ENCODE measurements at places on chromosomes 4 and X. TPM values are rescaled to one million over a fixed set of nuclear protein-coding genes. Genes with fewer than 3 reads are reported as not detected.

DNA sequence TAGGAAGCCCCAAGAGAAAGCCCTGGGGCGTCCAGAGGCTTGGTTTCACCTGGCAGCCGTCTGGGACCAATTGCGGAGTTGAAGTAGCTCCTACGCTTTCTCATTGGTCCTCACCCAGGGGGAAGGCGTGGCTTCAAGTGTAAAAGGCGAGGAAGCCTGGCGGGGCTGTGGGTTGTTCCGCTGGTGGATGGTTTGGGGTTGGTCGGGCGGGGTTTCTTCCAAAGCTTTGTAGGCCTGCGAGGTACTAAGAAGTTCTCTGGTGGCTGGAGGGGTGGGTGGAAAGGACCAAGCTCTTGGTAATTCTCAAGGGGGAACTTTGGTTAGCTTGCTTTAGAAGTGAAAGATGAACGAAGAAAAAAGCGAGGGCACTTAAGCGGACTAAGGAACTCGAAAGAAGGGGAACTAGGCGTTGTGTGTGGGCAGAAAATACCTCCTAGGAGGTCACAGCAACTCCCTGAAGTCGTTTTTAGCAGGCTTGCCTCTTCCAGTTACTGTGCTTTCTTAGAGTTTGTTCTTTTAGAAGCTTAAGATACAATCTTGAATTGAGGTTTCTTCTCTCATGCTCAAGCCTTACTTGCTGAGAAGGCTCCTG is 36.6 kb downstream of the CCNG2 start:
- DNase-seq = peak; percentile 61

DNA sequence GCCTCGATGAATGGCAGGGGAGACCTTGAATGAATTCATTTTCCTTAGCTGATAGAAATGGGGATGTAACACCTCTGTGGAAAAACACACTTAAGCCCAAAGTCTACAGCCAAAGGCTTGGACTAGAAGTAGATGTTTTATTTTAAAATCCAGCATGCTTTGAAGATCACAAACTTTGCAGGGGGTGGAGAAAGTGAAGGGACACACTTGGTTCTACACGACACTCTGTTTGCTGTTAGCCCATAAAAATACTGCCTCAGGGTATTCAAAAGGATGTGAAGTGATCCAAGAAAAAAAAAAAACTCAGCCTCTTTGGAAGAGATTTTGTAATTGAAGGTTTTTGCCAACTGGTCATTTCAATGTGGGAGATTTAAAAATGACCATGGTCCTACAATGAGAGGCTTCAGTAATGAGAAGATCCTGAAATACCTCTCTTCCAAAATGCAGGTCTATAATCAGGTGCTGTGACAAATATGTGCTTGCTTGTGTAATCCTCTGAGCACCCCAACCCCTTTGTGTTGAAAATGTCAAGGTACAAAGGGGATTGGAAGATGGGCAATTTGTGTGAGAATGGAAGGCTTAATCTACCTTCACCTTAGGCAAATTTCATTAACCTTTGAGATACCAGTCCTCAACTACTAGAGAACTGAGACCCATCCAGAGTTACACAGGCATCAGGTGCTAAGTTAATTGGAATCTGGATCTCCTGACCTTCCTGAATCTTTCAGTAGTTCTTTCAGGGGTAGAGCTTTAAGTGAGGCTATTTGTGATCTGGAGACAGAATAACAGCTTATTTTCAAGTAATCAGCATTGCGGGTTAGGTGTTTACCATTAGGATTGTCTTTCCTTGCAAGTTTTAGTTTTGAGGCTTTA is 82.5 kb downstream of the HS6ST2 start:
- DNase-seq = no peak

DNA sequence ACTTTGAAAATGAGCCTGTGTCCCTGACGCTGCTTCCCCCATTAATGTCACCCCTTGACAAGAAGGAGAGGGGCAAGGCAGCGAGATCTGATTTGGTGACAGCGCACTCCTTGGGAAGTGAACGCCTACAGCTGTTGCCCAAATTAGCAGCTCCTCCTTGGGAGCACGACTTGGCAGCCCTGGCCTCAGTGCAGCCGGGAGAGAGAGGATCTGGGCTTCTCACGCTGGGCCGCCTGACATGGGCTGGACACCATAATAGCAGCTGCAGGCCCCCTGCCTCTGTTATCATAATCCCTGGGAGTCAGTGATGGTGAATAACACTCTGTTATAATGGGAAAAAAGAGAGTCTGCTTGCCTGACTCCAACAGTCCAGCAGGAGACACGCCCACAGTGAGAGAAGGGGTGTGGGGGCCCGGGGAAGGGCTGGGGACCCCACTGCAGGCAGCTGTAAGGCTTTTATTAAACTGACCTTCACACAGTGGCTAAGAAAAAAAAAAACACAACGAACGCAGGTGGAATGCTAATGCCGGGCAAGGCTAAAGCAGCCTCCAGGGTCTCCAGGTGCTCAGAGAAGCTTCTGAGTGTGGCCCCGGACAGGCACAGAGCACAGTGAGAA is 73.3 kb downstream of the PSAPL1 start:
- no peak for DNase-seq

GRCh38 chrX:39304746-39305145 is 503.5 kb downstream of the MID1IP1 start:
- no peak for DNase-seq

DNA sequence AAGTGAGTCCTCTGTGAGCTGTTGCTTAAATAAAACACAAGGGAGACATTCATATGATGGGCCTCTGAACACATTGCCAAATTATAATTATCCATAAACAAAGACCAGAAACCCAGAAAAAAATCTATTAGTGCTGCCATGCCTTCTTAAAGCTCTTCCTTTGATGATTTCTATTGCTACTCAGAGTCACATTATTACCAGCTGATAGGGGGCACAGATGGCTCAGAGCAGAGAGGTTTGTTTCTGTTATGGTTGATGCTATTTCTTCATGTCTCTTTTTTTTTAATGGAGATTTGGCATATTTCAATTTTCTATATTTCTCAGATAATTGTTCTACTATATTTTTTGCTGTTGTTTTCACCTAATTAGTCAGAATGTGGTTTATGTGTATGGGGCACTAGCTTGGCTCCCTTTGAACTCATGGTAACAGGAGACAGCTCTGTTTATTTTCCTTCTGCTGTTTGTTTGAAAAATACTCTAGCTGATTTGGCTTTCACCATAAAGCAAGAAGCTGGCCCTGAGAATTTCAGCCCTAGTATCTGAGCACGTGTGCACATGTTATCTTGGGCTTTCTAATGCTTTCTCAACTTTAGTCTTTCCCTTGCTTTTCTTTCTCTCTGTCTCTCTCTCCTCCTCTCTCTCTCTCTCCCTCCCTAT is 568.8 kb downstream of the PPARGC1A start:
- no peak for DNase-seq

GPC3 gene
- total RNA-seq = 4.9 TPM

LRP2BP gene
- total RNA-seq = 2.1 TPM
